Activated CD4-positive, alpha-beta T cell treated with anti-CD3 and anti-CD28 coated beads, Interleukin-2, amount 50 U/mL, for 16 hours (primary cell): ENCODE measurements at places on chromosomes 5 and 9.
A peak's percentile ranks its signal among the peaks of the same experiment; 100 is the strongest.

DNA sequence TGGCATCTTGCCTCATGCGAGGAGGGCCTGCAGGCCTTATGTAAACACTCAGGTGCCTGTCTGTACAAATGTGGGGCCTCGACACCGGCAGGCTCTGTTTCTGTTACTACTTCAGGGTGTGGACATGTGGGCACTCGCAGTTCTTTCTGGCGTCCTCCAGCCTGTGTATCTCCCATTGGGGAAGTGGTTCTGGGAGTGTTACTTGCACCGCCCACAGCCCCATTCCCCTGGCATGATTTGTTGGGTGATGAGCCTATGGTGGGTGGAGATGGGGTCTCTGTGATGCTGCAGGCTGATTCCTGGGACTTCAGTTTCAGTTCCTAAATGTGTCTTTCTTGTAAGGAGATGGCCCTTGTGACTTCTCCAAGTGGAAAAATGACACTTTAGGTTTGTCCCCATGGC is 82.1 kb upstream of the PITX1 start:
- DNase-seq, result no peak

DNA sequence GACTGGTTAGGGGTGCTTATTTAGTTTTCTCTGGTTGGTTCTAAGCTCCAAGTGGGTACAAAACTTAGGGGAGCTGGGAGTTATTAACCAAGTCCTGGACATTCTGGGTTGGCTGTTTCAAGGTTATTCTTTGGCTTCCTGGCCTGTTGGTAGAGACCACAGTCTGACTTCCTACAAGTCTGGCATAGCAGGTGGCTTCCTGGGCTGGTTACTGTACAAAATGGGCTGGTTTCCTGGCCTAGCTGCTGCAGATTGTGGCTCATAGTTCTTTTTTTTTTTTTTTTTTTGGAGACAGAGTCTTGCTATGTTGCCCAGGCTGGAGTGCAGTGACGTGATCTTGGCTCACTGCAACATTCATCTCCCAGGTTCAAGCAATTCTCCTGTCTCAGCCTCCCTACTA is 46.3 kb upstream of the BARHL1 start:
- no peak for DNase-seq

DNA sequence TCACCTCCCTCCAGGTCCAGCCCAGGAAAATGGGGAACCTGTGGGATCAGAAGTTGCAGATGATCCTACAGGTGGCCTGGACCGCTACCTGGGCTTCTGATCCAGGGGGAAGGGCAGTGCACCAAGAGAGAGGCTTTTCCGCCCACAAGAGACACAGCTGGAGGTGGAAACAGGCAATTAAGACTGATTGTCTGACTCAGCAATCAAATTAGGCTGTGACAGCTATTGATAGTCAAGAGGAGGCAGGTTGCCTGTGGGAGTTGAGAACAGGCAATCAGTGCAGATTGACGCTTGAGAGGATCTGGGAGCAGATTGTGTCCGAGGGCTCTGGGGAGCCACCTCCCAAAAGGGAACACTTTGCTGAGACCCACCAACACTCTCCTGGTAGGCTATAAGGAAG is 71.1 kb upstream of the SLC44A1 start:
- no peak for DNase-seq

GRCh38 chr9:110048976-110049698 is 158.8 kb downstream of the C9orf152 start:
- DNase-seq, result peak; percentile 22

DNA sequence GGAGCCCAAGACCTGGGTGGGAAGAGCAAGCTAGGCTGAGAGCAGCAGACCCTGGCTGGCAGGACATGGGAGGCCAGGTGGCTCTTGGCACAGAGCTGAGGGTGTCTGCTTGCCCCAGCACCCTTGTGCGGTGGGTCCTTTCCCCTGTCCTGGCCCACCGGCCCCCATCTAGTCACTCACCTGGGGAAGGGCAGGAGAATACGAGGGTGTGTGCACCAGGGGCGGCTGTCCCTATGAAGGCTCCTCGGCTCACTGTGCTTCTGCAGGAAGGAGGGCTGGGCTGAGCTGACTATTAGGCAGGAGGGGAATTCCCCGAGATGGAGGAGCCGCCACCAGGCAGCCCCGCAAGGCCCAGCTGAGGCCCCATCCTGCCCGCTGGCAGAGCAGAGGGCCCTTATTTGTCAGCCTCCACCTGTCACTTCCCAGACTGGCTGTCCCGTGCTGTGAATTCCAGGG is 6.1 kb upstream of the TNIP1 start:
- peak; percentile 82 for DNase-seq

- DNase-seq, result no peak
These were observed 65.0 kb upstream of the AFAP1L1 start for GRCh38 chr5:149206524-149207141.

DNA sequence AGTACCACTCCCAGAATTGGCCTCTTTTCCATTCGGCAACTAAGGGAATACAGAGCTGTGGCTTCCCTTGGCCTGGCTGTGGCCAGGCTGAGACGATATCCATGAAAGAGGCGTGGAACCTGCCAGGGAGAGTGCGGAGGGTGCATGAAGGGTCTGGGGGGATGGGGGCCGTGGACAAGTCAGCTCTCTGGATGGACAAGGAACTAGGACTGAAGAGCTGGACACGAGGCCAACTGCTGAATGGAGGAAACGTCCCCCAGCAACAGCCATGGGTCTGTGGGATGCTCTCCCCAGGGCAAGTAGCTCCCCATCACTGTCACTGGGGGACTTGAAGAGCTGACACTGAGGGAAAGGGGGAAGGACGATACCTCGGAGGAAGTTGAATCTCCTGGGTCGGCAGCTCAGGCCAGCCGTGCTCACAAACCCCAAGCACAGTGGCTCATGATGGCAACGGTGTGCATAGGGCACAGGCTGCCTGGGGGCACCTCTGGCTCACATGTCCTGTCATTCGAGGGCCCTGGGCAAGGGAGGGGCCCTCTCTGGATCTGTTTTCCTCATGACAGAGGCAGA is 4.1 kb upstream of the OLFM1 start:
- no peak for DNase-seq

DNA sequence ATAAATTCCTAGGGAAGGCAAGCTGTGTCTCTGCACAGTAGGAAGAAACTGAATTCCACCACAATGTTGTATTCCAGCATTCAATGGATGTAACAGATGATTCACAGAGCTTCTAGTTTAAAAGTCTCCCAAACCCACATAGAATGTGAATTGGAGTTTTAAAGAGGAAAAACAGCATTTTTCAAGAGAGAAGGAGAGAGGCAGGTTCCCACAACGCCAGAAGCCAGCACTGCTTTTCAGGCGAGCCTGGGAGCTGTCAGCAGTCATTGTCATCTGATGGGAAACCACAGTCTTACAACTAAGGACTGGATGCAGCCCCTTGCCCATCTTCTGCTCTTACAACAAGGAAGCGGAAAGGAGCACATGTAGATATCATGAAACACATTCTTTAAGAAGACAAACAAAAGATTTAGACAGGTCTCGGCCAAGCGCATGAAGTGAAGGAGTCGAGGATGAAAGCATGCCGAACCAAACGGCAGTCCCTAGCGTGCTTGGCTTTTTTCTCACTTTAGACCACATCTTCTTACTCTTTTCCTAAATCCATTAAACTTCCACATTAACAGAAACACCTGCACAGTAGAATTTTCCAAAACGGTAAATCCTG is 638 bp downstream of the DIRAS2 start:
- no peak for DNase-seq

GRCh38 chr5:172648755-172649154 is 7.7 kb downstream of the NEURL1B start:
- DNase-seq, result no peak

- peak; percentile 22 for DNase-seq
These were observed 2.8 kb downstream of the MCCC2 start for GRCh38 chr5:71589903-71590302.

GRCh38 chr9:11159318-11159862 is 546.6 kb upstream of the PTPRD start:
- no peak for DNase-seq

- no peak for DNase-seq
These were observed 22.8 kb downstream of the CPLANE1 start for GRCh38 chr5:37226377-37226776.

GRCh38 chr9:79940919-79941318 is 369.2 kb downstream of the TLE4 start:
- no peak for DNase-seq

DNA sequence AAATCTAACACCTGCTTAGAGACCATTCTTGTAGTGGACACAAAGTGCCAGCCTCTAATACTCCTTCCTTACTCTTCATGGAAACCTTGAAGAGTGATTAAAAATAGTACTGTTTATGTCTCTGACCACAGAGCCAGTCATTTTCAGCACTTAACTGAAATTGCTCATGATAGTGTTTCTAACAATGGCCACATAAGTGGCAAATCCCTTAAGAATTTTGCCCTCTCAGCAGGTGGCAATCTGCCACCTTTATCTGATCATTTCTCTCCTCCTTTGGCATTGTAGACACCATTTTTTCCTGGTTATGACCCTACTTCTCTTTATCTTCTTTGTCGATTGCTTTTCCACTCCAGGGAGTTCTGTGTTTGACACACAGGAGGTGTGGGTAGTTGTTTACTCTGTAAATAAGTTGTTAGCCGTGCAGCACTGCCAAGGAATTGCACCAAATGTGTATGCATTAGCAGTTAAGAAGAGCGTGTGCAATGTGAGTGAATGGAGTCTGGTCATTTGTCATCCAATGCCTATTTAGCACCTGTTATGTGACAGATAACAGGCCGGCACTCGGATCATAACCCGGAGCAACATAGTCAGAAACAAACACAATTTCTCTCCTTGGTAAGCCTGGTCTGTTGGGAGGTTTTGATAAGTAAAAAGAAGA is 36.8 kb upstream of the STARD4 start:
- no peak for DNase-seq

DNA sequence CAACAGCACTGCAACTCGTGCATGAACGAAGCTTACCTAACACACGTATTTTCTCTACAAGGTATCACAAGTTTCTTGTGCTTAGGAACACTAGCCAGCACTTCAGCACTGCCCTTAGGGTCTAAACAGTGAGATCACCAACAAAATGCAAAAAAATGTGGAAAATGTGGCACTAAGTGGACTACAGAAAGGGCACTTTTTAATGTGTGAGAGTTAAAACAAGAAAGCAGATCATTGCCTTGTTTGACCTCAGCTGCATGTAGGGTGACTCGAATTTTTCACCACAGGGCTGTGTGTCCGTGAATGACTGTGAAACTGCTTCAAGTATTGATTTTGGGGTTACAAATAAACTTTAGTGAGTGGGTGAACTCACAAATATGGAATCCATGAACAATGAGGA is 90.5 kb downstream of the MARCHF3 start:
- DNase-seq, result no peak

DNA sequence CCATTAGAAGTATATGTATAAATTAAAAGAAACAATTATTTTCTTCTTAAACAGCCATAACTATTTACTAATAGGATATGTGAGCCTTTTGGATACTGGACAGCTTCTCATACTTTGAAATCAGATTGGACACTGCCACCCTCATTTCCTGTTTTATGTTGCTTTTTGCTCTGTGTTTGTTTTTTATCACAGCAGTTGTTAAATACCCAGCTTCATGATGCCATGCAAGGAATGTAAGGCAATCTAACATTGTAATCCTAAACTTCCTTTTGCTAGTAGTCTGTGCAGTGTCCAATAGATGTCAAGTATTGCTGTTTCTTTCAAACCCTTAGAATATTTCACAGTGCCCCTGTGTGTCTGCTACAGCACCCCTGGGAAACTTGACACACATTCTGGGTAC is 56.2 kb downstream of the CNTLN start:
- no peak for DNase-seq

GRCh38 chr5:73899055-73899454 is 273.1 kb downstream of the ARHGEF28 start:
- peak; percentile 75 for DNase-seq

DNA sequence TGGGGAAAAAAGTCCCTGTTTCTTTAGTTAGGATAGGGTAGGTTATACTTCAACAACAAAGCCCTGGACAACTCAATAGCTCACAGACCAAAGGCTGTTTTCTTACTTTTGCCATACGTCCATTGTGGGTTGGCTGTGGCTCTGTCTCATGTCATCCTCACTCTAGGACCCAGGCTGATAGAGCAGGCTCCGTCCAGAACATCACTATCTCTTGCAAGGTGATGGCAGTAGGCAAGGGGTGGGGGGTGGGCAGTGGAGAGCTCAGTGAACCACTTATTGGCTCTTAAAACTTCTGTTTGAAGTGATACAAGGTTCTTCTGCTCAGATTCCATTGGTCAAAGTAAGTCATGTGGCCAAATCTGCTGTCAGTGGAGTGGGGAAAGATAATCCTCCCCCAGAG is 126.4 kb downstream of the CMYA5 start:
- no peak for DNase-seq

GRCh38 chr9:92036756-92037155 is 78.5 kb downstream of the SPTLC1 start:
- DNase-seq, result no peak

DNA sequence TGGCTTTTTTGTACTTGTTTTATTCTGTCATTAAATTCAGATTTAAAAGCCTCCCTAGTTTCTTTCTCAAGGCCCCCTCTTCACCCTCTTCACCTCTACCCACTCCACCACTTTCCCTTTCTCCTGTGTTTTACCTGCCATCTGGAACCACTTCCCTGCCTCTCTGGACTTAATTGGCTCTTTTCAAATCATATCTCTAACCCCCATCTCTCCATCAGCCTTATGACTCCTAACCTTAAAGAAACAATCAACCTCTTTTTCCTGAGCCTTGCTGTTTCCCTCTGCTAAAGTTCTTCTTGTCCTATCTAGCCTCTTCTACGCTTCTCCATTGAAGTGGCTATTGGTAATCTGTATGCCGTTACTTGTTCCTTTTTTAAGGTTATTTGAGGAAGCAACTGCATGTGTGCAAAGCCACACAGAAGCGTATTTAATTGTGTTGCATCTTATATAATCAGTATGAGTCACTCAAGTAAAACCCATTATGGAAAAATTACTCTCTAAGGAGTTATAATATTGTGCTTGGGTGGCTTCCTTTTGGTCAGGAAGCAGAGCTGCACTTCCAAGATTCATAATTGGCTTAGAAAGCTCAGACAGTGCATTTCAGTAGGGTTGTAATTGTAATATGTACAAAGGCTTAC is 653.6 kb upstream of the ITGA1 start:
- DNase-seq, result no peak

- no peak for DNase-seq
These were observed 832 bp downstream of the EIF4EBP3 start for GRCh38 chr5:140548300-140548688.

- DNase-seq, result no peak
These were observed 62.5 kb downstream of the GIN1 start for GRCh38 chr5:103057208-103058130.

- no peak for DNase-seq
These were observed 41.0 kb upstream of the SLC12A7 start for GRCh38 chr5:1152771-1153282.

- DNase-seq, result no peak
These were observed 42.9 kb downstream of the ZNF474 start for GRCh38 chr5:122172207-122172606.
